ENCODE measurements at places on chromosomes 7 and 10.

GRCh38 chr10:121947343-121948330 lies 19.8 kb upstream of the ATE1 start:
- DNase-seq = no peak

DNA sequence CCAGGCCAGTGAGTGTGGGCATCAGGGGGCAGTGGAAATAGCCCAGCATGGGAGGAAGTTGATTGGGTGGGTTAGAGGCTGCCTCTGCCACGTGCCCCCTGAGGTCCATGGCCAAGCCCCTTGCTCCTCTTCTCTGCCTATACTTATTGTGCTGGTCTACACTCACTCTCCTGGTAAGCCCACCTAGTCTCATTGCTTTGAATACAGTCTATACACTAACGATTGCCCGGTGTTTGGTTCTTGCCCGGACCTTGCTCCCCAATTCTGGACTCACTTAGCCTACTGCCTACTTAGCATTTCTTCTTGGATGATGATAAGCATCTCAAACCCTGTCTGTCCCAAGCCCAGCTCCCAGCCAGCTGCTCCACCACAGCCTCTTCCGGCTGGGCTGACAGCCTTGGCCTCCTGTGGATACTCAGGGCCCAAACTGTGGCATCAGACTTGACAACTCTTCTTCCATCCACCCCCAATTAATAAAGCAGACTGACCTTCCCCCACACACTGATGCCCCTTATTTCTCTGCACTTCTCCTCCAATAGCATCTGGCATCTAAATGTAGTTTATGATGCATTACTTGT lies 10.1 kb downstream of the LRRC18 start:
- DNase-seq = no peak

DNA sequence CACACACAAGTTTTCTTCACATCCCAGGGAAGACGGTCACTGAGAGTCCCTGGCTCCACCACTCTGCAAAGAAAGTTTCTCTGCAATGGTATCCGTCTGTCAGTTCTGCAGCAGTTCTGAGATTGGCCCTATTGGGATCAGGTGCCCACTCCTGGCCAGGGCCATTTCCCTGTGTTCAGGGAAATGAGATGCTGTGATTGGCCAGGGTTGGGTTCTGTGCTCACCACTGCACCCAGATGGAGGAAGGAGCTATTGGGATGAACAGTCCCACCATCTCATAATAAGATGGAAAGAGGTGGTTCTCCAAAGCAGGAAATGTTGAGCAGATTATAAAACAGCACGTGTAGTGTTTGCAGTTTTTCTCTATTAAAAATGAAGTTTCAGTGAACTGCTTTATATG lies 13.3 kb upstream of the PIP4K2A start:
- no peak for DNase-seq

GRCh38 chr10:66767707-66768106 lies 158.1 kb upstream of the LRRTM3 start:
- no peak for DNase-seq

- no peak for DNase-seq
Observed at GRCh38 chr7:132394283-132395198, 181.7 kb downstream of the PLXNA4 start.

DNA sequence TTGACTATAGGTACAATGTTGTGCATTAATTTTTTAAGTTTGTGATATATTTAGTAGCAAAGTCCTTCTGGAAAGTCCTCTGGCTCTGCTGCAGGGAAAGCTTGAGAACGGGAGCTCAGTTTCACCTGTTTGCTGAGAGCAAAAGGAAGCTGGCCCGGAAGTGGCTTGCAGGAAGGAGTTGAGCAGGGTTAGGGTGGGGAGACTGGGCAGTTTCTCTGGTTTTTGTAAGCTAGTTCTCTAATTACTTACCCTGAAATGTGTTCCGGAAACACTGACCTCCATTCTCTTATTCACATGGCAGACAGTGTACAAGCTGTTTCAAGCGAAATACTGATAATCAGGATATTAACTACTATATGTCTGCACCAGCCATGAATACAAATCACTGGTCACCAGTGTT lies 22.3 kb downstream of the MAP3K8 start:
- DNase-seq = no peak

GRCh38 chr7:47586925-47587324 lies 5.0 kb upstream of the TNS3 start:
- DNase-seq = no peak

DNA sequence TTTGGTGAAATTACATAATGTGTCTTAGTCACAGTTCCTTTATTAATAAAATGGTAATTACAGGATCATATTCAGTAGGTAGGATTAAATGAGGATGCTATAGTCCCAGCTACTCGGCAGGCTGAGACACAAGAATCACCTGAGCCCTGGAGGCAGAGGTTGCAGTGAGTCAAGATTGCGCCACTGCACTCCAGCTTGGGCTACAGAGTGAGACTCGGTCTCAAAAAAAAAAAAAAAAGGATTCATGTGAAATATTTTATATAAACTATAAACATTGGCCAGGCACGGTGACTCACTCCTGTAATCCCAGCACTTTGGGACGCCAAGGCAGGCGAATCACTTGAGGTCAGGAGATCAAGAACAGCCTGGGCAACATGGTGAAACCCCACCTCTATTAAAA lies 197.9 kb downstream of the IMMP2L start:
- DNase-seq = no peak

GRCh38 chr10:58335306-58336005 lies 650 bp downstream of the UBE2D1 start:
- DNase-seq = no peak

DNA sequence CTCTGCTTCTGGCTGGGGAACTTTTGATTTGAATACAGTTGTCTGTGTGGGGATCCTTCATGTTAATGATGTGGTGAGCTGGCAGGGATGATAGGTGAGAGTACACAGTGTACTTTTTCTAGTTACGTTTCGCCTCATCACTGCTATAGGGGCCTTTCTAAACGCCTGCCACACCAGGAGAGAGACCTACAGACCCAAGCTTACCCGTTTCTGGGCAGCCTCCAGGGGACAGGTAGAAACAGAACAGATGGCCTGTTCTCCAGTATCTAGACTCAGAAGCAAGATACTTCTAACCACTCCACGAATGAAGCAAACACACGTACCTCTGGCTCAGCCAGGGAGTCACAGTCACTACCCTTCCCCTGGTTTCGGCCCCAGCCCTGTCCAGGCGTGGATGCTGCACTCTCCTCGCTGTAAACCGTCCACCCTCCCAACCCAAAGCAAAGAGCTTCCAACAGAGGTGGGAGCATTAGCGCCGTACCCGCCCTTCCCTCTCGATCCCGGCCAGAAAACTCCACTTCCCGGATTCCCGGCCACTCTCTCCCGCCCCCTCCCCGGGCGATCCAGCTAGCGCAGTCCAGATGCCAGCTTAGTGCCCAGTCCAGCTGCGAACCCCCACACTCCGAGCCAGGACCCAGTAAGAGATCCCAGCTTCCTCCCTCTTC lies 1.2 kb downstream of the CCDC6 start:
- DNase-seq = no peak

DNA sequence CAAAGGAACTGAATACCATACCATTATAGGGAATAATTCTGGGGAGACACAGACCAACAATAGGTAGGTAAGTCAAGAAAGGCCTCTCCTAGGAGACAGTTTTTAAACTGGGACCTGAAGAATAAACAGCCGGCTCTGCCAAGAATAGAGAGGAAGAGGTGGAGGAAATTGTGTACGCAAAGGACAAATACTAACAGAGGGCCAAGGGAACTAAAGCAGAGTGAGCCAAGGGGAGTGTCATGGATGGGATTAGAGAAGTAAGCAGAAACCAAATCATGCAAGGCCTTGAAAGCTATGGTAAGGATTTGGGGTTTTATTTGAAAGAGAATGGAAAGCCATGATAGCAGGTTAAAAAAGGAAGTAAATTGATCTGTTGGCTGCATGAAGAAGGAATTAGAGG lies 18.1 kb upstream of the ITGB8 start:
- no peak for DNase-seq

DNA sequence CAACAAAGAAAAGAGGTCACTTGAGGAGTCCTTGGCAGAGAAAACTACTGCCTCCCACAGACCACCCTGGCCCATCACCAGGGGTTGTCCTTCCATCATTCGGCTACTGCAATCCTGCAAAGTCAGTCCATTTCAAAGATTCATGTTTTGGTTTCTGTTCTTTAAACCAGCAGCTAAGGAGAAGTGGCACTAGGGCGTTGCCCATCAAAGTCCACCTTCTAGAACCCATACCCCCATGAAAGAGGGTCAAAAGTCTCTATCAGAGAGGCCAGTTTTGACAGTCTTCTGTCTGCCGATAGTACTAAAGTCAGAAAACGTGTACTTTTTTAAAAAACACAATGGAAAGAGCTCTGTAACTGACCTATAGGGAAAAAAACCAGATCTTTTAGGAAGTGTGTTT lies 14.4 kb downstream of the CCDC6 start:
- no peak for DNase-seq

DNA sequence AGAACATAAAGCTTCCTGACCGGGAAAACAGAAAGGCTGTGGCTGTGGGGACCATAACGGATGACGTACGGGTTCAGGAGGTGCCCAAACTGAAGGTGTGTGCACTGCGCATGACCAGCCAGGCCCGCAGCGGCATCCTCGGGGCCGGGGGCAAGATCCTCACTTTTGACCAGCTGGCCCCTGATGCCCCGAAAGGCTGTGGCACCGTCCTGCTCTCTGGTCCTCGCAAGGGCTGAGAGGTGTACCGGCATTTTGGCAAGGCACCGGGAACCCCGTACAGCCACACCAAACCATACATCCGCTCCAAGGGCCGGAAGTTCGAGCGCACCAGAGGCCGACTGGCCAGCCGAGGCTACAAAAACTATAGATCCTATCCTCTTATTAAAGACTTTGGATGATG lies 179.3 kb downstream of the PTN start:
- no peak for DNase-seq

GRCh38 chr10:125093199-125093973 lies 67.0 kb downstream of the CTBP2 start:
- DNase-seq = no peak

- DNase-seq = no peak
Observed at GRCh38 chr10:121437596-121437995, 160.6 kb downstream of the FGFR2 start.

DNA sequence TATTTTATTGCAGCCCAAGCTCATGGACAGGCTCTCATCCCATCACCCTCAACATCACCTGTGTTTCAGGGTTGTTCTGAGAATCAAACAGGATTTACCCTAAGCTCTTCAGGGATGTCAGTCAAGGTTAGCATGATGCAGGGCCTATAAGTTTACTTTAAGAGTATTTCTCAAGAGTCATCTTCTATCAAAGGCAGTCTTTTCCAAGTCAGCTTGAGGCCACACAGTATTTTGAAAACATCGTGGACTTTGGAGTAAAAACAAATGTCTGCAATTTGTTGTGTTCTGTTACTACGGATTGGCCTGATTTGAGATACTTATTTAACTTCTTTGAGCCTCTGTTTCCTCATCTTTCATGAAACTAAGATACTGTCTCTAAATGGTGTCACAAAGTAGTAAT lies 42.0 kb upstream of the NRP1 start:
- no peak for DNase-seq

DNA sequence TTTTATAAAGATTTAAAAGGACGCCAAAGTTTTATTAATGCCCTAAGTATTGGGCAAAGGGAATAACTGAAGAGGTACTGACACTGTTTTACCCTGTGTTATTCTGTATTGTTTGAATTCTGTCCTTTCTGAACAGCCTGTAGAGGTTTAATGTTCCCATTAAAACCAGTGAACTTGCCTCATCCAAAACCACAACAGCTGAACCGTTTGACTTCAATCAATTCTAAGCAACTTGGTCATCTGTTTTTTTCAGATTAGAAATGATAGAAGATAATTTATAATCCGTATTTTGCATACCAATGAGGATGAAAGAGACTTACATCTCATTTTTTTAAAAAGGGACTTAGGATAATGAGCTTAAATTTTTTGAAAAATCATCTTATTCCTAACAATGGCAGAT lies 40.4 kb downstream of the HACD1 start:
- DNase-seq = no peak

- DNase-seq = no peak
Observed at GRCh38 chr7:29950480-29950879, 39.1 kb downstream of the SCRN1 start.

GRCh38 chr10:63760034-63760707 lies 239.0 kb downstream of the REEP3 start:
- DNase-seq = no peak

GRCh38 chr7:109092268-109092667 lies 522.6 kb downstream of the DNAJB9 start:
- DNase-seq = no peak

DNA sequence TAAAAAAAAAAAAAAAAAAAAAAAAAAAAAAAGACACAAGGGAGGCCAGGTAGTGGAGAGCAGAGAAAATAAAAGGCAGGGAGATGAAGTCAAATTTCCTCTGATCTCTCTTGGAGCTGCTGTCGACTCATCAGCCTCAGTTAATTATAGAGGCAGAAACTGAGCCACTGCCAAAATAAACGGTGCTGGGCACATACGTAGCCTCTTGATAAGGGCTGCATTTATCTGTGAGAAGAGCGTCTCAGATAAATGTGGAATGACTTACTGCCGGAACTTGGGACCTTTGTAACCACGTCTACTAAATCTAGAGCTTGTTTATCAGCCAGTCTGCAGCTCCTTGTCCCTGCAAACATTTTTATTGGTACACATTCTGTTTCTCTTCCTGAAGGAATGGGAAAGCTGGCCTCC lies 162.3 kb downstream of the BAMBI start:
- DNase-seq = no peak

- DNase-seq = no peak
Observed at GRCh38 chr7:139973101-139974050, 89.4 kb downstream of the PARP12 start.

GRCh38 chr10:20835335-20835734 lies 61.8 kb downstream of the NEBL start:
- no peak for DNase-seq

DNA sequence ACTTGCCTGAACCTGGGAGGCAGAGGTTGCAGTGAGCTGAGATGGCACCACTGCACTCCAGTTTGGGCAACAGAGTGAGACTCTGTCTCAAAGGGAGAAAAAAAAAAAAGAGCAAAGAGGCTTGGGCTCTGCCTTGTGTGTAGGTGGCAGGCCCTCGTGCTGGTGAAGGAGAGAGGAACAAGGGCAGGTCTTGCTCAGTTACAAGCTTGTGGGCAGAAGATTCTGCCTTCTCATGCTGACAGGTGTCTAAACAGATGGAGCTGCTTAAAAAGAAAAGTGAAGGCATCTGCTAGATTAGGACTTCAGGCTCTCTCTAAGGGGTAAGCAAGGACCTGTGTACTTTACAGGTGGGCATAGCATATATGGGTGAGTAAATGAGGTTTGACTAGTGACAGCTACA lies 65.5 kb upstream of the TRIM8 start:
- no peak for DNase-seq

DNA sequence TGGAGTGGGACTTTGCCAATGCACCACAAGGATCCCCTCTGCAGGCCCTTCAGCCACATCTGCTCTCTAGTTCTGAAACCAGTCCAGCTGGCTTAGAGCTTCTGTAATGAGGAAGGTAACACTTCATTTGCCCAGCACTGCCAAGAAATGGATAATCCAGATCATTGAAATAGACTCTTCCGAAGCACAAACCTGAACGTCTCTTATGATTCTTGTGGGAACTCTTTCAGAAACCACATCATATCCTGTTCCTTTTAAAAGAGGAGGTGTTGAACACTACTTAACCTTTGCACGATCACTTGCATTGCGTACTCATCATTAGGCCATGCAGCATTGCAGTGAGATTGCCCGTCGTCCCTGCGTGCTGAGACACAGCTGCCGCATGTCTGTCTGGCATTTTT lies 25.8 kb upstream of the PLPP4 start:
- DNase-seq = no peak

Data from stimulated activated CD4-positive, alpha-beta T cell treated with anti-CD3 and anti-CD28 coated beads, Interleukin-1b, Interleukin-23, amount 100 ng/mL, for 1 hour (primary cell).